ENCODE measurements at places on chromosomes 13 and 19.

GRCh38 chr13:19148561-19148960 is 33.1 kb downstream of the TUBA3C start:
- DNase-seq, result no peak

- no peak for DNase-seq
Observed at GRCh38 chr19:4390017-4390566, 10.3 kb downstream of the SH3GL1 start.

GRCh38 chr19:4889034-4889815 is 13.5 kb downstream of the ARRDC5 start:
- DNase-seq, result no peak

GRCh38 chr19:13102666-13103580 is at the start of gene LYL1:
Gene LYL1 (minus strand): TSS chr19:13102858. CDS start chr19:13101171, 1,687 bp downstream.
- no peak for DNase-seq

DNA sequence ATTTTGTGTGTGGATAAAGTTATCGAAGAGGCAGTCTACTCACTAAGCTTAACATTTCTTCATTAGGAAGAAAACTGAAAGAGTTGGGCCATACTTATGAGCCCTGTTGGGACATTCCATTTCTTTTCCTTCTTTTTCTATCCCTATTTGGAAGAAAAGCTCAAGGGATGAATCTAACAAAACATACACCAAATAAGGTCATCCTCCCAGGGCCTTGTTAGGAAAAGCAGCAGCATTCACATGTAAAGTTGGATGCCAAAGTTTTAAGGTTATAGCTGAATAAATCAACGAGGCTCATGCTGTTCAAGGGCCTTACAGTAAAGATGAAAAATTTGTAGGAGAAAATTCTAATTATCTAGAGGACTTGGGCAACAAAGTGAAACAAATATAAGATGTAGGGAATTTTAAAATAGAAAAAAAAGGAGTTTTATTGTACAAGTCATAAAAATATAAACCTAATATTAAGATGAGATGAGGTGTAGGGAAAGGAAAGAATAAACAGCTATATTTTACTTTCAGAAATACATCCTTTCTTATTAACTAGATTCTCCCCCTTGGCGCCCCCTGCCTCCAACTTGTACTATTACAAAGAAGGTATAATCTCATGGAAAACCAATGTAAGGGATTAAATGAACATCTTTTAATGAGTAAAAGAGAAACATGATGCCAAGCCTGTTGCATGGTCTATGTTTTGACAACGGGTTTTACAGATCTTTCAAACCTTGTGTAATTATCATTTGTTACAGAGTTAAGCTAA is 160.4 kb downstream of the PCDH20 start:
- DNase-seq, result peak; percentile 50

GRCh38 chr13:83984793-83985192 is 102.5 kb upstream of the SLITRK1 start:
- no peak for DNase-seq

DNA sequence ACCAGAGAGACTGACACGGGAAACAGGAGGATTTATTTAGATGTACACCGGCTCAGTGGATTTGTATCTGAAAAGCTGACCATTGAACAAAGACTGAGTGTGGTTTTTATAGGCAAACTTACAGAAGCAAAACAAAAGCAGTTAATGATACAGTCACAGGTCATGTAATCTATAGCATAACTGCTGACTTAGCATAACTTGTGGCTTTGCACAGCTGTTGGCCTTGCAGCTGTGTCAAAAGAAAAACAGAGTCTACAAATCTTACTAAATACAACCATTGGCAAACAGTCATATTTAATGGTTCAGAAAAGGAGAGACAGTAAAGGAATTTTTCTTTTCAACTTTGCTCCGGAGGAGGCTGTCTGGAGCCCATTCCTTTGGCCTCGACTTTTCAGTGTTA is 2.3 kb upstream of the ILF3 start:
- DNase-seq, result no peak

DNA sequence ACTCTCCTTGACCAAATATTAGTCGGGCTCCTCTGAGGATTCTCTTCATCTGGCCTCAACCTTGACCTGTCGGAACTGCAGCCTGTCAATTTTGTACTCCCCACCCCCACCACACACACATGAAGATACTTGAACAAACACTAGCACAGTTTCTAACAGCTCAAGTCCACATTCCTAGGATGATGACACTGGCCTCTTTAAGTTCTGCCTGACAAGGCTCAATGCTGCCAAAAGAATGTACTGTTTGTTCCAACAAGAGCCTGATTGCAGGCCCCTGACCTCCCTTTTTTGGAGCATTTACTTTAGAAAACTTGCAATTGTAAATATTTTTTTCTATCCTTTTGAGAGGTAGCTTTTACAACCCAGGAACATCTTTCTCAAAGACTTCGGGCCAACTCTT is 169.2 kb upstream of the IRS2 start:
- DNase-seq, result no peak

DNA sequence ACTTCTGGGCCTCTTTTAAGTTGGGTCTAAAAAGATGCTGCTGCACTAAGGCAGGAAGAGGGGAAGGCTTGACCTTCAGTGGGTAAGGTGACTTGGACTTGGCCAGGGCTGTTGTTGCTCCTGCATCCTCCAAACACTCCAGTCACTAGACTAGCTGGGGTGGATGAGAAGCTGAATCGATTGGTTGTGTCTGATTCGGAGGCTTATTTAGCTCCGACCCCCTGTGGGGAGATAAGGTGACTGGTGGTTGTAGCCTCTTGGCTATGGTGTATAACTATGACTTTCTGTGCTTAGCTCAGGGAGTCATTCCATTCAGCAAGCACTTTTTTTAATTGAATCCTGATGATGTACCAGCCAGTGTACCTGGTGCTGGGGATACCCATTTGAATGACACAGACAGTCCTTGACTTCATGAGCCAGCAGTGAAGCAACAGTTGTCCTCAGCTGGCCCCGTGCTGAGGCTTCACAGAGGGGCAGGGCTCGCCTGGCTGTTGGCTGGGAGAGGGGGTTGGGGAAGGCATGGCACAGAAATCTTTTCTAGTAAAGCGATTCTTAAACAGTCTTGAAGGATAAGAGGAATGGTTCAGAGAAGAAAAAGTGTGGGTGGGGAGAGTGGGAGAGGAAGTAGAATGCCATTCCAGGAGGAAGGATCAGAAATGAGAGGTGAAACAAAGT is 9.9 kb downstream of the PCDH8 start:
- no peak for DNase-seq

DNA sequence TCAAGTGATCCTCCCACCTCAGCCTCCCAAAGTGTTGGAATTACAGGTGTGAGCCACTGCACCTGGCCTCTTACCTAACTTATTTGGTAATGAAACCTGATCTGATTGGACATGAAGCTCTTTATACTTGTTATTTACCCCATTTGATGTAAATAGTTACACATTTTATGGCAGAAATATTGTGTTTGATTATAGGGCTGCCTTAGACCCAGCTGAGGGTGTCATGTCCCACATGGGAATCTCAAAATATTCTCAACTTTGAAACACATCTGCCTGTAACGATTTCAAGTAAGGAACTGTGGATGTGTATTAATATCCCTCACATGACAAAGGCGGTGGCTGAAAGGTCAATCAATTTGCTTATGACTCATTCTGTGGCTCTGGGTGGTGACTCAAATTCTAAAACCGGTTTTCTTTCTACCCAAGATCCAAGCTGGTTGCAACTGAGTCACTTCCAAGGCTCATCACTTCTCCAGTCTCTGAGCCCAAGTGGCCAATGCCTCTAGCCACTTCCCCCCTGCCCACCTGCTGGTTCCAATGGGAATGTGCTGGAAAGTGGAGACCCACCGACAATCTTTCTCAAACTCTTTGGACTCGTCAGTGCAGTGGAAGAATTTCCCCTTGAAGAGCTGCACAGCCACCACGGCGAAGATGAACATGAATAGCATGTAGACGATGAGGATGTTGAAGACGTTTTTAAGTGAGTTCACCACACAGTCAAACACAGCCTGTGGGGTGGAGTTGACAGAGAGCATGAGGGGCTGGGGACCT is 110.9 kb downstream of the IER2 start:
- DNase-seq, result no peak

GRCh38 chr13:110633776-110634175 is 18.4 kb downstream of the NAXD start:
- DNase-seq, result no peak

DNA sequence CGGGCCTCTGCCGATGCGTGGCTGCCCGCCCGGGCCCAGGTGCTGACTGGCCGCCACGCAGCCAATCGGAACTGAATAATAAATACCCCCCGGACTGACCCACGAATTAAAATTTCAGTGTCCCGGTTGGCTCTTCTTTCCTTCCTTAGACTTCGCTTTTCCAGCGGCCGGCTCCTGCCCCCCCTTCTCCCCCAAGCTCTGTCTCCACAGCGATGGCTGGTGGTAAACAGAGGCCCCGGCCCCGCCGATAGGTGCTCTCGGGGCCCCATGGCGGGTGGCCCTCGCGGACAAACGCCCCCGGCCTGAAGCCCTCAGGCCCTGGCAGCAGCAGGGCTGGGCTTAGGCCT is 2.6 kb downstream of the ZBTB7A start:
- no peak for DNase-seq

GRCh38 chr19:56712611-56713276 is 41.2 kb upstream of the ZNF835 start:
- DNase-seq, result no peak

- DNase-seq, result no peak
Observed at GRCh38 chr13:44249431-44249836, 124.2 kb upstream of the SERP2 start.

- no peak for DNase-seq
Observed at GRCh38 chr19:12865746-12866415, 15.4 kb downstream of the DNASE2 start.

GRCh38 chr13:113928685-113929627 is 44.9 kb downstream of the C13orf46 start:
- no peak for DNase-seq

DNA sequence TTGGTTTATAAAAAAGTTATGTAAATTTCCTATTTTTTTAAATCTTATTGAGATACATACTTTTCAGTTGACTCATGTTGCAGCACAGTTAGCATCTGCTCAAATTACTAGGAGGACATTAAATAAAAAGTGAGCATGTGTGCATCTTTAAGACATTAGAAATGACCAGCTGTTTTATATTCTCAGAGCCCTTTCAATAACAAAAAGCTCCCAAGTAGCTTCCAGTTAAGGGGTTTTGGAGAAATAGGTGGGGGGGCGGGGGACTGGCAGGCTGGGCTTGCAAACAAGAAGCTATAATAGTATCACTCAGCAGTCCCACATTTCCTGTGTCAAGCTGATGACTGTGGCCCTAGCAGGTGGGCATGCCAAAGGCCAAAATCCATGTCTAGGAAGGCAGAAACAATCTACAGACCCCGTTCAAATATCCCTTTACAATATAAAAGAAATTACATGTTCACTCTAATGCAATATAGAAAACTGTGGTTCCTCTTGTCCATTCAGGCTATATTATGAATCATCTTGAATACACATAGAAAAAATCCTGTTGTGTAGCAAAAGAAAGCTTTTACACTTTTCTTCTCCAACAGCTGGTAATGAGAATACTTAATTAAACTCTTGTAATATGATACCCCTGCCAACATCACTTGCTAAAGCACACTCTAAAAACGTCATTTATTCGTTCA is 1713.2 kb upstream of the SLC10A2 start:
- DNase-seq, result peak; percentile 27

Measured in H1 (cell line).